ENCODE measurements at places on chromosomes 12 and 14. TPM values are rescaled to one million over a fixed set of nuclear protein-coding genes. Genes with fewer than 3 reads are reported as not detected.

The CSAD gene
- total RNA-seq = 6.8 TPM

The ARHGAP9 gene
- total RNA-seq = 0.60 TPM

The ANKS1B gene
- 0.57 TPM for total RNA-seq

The BMAL2 gene
- total RNA-seq = 17.4 TPM

The CPSF2 gene
- total RNA-seq = 30.7 TPM

The KRT8 gene
- 4,552 TPM for total RNA-seq

The TEX52 gene
- not detected for total RNA-seq

The TRIM9 gene
- total RNA-seq = 12.2 TPM

The CLEC1B gene
- total RNA-seq = not detected

The LGMN gene
- total RNA-seq = 58.4 TPM

The ADAM21 gene
- total RNA-seq = not detected

The TAS2R10 gene
- total RNA-seq = 0.06 TPM

The HIF1A gene
- total RNA-seq = 114 TPM

The NRXN3 gene
- 0.52 TPM for total RNA-seq

The KRT71 gene
- not detected for total RNA-seq

The VWF gene
- 0.15 TPM for total RNA-seq

The CLEC12A gene
- not detected for total RNA-seq

The OR6C6 gene
- total RNA-seq = not detected

The EIF2B2 gene
- total RNA-seq = 77.7 TPM

The APOF gene
- not detected for total RNA-seq

The MIP gene
- not detected for total RNA-seq

The KLRB1 gene
- total RNA-seq = not detected

The KIF5A gene
- 0.20 TPM for total RNA-seq

The TPPP2 gene
- not detected for total RNA-seq

The SPX gene
- total RNA-seq = 4.0 TPM

The SERPINA1 gene
- 1.1 TPM for total RNA-seq

The TAS2R42 gene
- not detected for total RNA-seq

The OTX2 gene
- total RNA-seq = not detected

The SLCO1B3 gene
- 11.1 TPM for total RNA-seq

The RNFT2 gene
- total RNA-seq = 2.5 TPM

The TMEM63C gene
- 7.9 TPM for total RNA-seq

The FAR2 gene
- not detected for total RNA-seq

The RFC5 gene
- total RNA-seq = 37.3 TPM

The MSI1 gene
- 1.0 TPM for total RNA-seq

The MANSC1 gene
- total RNA-seq = 3.9 TPM

The GALC gene
- 12.4 TPM for total RNA-seq

The KRT83 gene
- total RNA-seq = 5.3 TPM

The WIF1 gene
- not detected for total RNA-seq

The INHBE gene
- not detected for total RNA-seq

The SLC38A4 gene
- total RNA-seq = 0.12 TPM

The SRRM4 gene
- total RNA-seq = not detected

The RGS6 gene
- not detected for total RNA-seq

The TAS2R31 gene
- total RNA-seq = 0.16 TPM

The KRT77 gene
- total RNA-seq = not detected

The TRHDE gene
- 0.14 TPM for total RNA-seq

The DNAI7 gene
- total RNA-seq = 0.13 TPM

The PRH2 gene
- total RNA-seq = not detected

The KLHL28 gene
- total RNA-seq = 6.2 TPM

The CNTN1 gene
- total RNA-seq = 51.1 TPM

The SLCO1B1 gene
- total RNA-seq = 0.28 TPM

The CLEC4D gene
- not detected for total RNA-seq

The TDP1 gene
- total RNA-seq = 12.7 TPM

The OTOGL gene
- not detected for total RNA-seq

The TMEM253 gene
- 0.88 TPM for total RNA-seq

The LBHD2 gene
- total RNA-seq = not detected

The PSMB5 gene
- total RNA-seq = 293 TPM
